ENCODE measurements at places on chromosomes 6 and 20.
A peak's percentile ranks its signal among the peaks of the same experiment; 100 is the strongest.

DNA sequence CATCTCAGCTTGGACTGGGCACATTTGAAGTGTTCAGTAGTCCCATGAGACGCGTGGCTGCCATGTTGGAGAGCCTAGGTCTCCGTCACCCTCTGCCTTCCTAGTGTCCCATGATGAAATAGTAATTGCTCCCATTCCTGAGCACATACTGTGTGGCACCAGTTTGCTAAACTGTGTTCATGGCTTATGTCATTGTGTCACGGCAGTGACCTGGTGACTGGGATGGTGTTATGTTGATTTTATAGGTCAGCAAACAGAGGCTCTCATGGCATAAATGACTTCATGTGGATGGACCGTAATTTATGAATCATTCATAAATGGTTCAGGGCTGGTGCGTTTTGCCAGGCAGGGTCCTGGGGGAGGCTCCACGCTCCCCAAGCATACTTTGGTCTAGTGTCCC, 3.8 kb downstream of the BCAS4 start:
- H3K4me3 ChIP-seq: no peak overlapping the region
- H3K4me1 ChIP-seq: no peaks in the 10 kb centered on the region
- no peak for DNase-seq
- H3K36me3 ChIP-seq: no peaks in the 10 kb centered on the region
- H3K27me3 ChIP-seq: no peaks in the 10 kb centered on the region
- no peak overlapping the region for H3K27ac ChIP-seq

GRCh38 chr6:99014061-99014460, 66.3 kb upstream of the FBXL4 start:
- H3K36me3 ChIP-seq: no peaks in the 10 kb centered on the region
- H3K27me3 ChIP-seq: no peaks in the 10 kb centered on the region
- no peak overlapping the region for H3K27ac ChIP-seq
- H3K4me1 ChIP-seq: no peaks in the 10 kb centered on the region

- H3K36me3 ChIP-seq: no peaks in the 10 kb centered on the region
- no peak overlapping the region for H3K4me3 ChIP-seq
- H3K27ac ChIP-seq: no peak overlapping the region
- no peaks in the 10 kb centered on the region for H3K4me1 ChIP-seq
- no peak for DNase-seq
- no peaks in the 10 kb centered on the region for H3K27me3 ChIP-seq
Observed at GRCh38 chr6:16824845-16825685, 63.8 kb upstream of the ATXN1 start.

DNA sequence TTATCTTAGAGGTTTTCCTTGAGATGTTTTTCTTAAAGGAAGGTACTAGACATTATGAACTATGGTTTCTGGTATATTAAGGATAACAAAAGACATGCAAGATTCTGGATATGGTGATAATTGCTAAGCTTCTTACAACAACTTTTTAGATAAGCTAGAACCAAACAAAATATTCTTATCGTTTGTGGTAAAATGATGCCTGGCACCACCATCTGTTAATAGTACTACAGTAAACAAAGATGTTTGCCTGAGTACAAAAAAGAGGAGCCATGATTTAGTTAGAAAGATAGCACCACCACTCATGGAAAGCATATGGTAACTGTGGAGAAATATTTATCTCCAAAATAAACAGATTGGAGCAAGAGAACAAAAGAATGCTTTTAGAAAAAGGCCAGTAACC, 747.3 kb downstream of the COL12A1 start:
- H3K36me3 ChIP-seq: no peaks in the 10 kb centered on the region

DNA sequence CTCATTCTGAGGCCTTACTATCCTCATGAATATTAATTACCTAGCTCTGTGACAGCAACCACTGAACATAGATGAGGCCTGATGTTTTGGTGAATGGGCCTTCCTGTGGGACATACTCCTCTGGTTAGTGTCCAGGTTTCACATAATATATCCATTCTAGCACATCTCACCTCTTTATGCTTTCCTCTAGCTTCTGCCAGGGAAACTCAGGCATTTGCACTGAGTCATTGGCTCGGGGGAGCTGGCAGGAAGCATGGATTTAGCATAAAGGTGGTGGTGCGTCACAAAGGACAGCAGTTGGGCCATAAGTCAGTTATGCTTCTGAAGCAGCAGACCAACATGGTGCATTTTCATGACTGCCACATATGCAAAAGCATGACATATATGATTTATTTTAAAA, 37.5 kb upstream of the TMEM170B start:
- H3K27me3 ChIP-seq: no peaks in the 10 kb centered on the region
- H3K36me3 ChIP-seq: no peaks in the 10 kb centered on the region
- no peak overlapping the region for H3K27ac ChIP-seq
- no peak for DNase-seq
- no peak overlapping the region for H3K4me3 ChIP-seq

GRCh38 chr20:1462834-1463233, 3.8 kb downstream of the NSFL1C start:
- no peak for DNase-seq
- H3K27me3 ChIP-seq: no peaks in the 10 kb centered on the region
- no peak overlapping the region for H3K27ac ChIP-seq
- peaks cover 67% of the 10 kb centered on the region for H3K36me3 ChIP-seq
- H3K4me1 ChIP-seq: peaks cover 20% of the 10 kb centered on the region

GRCh38 chr20:46006022-46006705, 2.5 kb upstream of the MMP9 start:
- H3K4me1 ChIP-seq: no peaks in the 10 kb centered on the region
- H3K4me3 ChIP-seq: no peak overlapping the region
- H3K27ac ChIP-seq: no peak overlapping the region
- H3K36me3 ChIP-seq: no peaks in the 10 kb centered on the region

DNA sequence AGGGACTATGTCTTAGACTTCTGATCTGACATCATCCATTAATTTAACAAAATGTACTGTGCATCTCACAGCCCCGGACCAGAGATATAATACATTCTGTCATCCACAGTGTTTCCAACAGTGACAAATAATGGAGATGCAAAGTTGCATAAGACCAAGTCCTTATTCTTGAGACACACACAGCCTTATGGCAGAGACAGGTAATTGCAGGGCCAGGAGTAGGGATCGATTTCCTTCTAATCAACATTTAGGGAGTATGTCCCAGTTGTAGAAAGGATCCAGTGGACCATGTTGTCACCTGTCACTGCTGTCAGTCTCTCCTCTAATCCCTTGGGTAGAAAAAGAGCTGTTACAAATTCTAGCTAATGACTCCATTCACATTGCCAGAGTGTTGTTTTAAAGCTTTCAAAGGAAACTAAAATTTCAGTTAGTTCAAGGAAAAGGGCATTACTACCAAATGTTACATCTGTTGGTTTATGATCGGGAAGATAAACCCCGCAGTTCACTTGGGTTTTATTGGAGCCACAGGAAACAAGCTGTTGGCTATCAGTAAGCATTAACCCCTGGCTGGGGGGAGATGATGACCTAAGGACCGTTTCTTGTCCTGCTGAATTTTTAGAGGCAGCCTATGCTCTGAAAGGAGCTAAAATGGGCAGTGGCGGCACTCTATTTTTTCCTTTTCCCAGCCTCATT, 111.4 kb upstream of the ATXN1 start:
- no peaks in the 10 kb centered on the region for H3K36me3 ChIP-seq
- no peak for DNase-seq
- no peaks in the 10 kb centered on the region for H3K27me3 ChIP-seq

DNA sequence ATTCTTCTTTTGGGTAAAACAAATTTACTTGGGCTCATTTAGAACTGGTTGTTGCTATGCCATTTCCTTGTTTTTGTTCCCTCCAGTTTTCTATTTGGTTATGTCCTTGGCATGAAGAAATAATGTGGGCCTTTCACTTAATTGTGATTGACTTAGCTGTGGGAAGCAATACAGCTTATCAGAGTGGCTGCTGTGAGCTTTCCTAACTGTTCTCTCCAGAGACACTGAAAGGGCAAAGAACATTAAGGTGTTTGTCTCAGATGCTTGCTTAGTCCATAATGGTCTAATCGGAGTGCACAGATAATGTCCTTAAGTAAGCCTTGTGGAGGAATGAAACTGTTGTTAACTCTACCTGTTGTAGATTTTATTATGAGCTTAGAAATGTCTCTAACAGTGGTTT, 56.6 kb downstream of the SH3BGRL2 start:
- no peaks in the 10 kb centered on the region for H3K36me3 ChIP-seq
- DNase-seq: no peak
- peaks cover 35% of the 10 kb centered on the region for H3K4me1 ChIP-seq

DNA sequence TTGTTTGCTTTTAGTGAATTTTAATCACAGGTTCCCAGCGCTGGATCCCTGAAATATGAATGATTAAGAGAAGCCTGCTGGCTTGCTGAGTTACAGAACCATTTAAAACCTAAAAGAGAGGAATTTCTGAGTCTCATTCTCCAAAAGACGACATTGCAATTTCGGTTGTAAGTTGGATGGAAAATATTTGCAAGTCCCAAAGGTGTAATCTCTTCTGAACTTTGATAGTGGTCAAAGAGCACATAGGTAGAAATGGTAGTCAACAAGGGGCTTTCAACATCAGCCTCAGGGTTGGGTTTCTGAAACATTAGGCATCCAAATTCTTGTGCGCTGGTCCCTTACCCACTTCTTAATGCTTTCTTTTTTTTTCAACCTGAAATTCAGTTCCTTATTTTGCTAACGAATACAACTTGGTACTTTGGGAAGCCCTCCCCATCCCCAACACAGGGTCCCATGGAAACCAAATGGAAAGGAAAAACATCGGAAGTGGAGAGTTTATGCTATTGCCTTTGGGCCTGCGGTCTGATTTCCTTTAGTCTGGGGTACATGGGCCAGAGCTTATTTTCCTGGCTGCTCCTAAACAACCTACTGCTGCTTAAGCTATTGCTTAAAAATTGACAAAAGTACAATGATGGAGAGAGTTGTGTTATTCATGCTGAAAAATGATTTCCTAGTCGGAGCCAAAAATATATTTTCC, 117.0 kb upstream of the KCNK16 start:
- H3K4me1 ChIP-seq: no peaks in the 10 kb centered on the region

- DNase-seq: no peak
- H3K36me3 ChIP-seq: no peaks in the 10 kb centered on the region
- no peaks in the 10 kb centered on the region for H3K27me3 ChIP-seq
- no peak overlapping the region for H3K4me3 ChIP-seq
- H3K4me1 ChIP-seq: no peaks in the 10 kb centered on the region
Observed at GRCh38 chr20:46857061-46857831, 37.4 kb upstream of the EYA2 start.

DNA sequence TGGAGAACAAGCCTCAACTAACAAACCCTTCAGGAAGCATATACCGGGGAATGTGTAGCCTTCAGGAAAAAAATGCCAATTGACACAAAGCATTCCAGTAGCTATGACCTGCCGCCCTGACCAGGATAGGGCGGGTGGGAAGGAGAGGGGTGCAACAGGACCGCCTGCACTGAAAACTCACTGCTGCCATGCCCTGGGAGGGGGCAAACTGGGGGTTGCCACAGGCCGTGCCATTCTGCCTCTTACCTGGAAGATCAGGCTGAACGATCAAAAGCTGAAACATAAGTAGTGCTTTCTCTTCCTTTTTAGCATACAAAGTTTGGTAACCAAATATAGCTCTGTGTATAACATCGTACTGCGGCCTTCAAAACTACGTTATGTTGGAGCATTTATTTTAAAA, 21.7 kb downstream of the NR2E1 start:
- no peak overlapping the region for H3K4me3 ChIP-seq
- H3K4me1 ChIP-seq: no peaks in the 10 kb centered on the region
- H3K27me3 ChIP-seq: peaks cover 8% of the 10 kb centered on the region
- no peaks in the 10 kb centered on the region for H3K36me3 ChIP-seq
- no peak for DNase-seq

DNA sequence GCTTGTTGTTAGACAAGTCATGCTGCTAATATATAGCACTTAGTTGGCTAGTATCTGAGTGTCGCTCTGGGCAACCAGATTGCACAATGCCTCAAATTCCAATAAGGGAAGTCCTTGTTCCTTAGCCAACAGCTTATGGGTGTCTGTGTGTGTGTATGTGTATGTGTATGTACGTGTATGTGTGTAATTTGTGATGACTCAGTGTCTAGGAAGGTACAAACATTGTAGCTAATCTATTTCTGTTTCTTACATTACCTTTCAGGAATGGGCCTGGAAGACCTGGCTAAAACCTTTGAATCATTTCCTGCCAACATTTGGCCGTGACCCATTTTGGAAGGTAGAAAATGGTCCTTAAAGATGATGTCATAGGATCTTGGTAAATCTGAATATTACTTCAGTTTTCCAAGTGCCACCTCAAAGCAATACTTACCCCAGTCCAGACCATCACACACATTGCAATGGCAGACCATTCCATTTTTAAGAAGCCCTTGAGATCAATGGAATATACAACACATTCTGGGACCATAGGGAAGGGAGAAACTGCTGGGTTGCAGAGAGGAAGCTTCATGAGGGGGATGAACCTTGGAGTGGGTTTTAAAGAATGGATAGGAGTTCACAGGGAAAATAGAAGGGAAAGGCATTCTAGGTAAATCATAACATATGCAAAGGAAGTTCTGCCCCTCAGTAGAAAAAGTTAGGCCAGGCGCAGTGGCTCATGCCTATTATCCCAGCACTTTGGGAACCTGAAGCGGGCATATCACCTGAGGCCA, 25.1 kb downstream of the NEDD9 start:
- peaks cover 4% of the 10 kb centered on the region for H3K4me1 ChIP-seq
- no peaks in the 10 kb centered on the region for H3K27me3 ChIP-seq
- no peak for DNase-seq
- peak overlapping the region; percentile 90 for H3K27ac ChIP-seq
- no peak overlapping the region for H3K4me3 ChIP-seq

- DNase-seq: no peak
- H3K27me3 ChIP-seq: no peaks in the 10 kb centered on the region
- H3K4me3 ChIP-seq: no peak overlapping the region
- H3K36me3 ChIP-seq: no peaks in the 10 kb centered on the region
- no peaks in the 10 kb centered on the region for H3K4me1 ChIP-seq
Observed at GRCh38 chr20:1286267-1287024, 20.4 kb downstream of the SNPH start.

DNA sequence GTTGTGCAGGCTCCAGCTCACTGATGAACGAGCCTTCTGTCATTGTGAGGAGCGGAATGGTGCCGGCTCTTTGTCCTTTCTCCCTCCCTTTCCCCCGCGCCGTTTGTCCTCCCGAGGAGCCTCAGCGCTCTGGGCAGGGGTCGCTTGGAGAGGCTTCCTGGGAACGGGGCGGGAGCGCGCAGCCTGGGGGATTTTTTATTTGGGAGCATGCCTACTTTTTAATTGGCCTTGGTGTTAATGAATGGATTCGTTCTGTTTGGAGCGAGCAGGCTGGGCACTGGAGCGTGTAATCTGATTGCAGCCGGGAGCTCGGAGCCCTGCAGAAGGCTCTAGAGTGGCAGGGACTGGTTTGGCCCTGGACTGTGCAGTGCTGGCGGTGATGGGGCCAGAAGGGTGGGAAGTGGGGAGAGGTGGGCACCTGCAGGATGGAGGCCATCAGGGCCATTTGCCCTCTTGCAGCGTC, 118.8 kb downstream of the CDH4 start:
- no peaks in the 10 kb centered on the region for H3K27me3 ChIP-seq
- H3K4me1 ChIP-seq: no peaks in the 10 kb centered on the region
- no peaks in the 10 kb centered on the region for H3K36me3 ChIP-seq
- no peak for DNase-seq
- H3K4me3 ChIP-seq: no peak overlapping the region

GRCh38 chr20:63475209-63475608, 2.8 kb upstream of the KCNQ2 start:
- no peak overlapping the region for H3K4me3 ChIP-seq
- no peaks in the 10 kb centered on the region for H3K36me3 ChIP-seq
- no peak for DNase-seq
- H3K27me3 ChIP-seq: no peaks in the 10 kb centered on the region
- no peak overlapping the region for H3K27ac ChIP-seq
